ENCODE measurements at places on chromosomes 3 and 15.
A peak's percentile ranks its signal among the peaks of the same experiment; 100 is the strongest.

- peak; percentile 96 for DNase-seq
These were observed 6.3 kb upstream of the PKM start for GRCh38 chr15:72237029-72237852.

GRCh38 chr3:141150081-141150830 is 81.4 kb upstream of the PXYLP1 start:
- peak; percentile 92 for DNase-seq

- peak; percentile 93 for DNase-seq
These were observed 399 bp downstream of the MYO9A start for GRCh38 chr15:72117486-72118016.

DNA sequence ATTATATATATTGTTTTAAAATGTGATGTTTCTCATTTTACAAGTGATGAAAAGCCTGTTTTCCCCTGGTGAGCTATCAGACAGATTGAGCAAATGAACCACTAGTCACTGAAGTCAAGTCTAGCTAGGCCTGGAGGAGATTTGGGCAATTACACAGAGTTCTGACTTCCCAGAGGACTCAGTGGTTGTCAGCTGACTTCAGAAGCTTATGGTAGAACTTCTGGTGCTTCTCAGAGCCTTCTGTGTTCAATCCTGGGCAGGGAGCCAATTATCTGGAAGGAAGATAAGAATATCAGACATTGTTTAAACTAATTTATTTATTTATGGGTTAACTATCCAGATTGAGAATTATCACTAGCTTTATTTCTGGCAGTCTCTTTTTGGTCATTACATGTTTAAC is 37.7 kb upstream of the NAALADL2 start:
- no peak for DNase-seq

DNA sequence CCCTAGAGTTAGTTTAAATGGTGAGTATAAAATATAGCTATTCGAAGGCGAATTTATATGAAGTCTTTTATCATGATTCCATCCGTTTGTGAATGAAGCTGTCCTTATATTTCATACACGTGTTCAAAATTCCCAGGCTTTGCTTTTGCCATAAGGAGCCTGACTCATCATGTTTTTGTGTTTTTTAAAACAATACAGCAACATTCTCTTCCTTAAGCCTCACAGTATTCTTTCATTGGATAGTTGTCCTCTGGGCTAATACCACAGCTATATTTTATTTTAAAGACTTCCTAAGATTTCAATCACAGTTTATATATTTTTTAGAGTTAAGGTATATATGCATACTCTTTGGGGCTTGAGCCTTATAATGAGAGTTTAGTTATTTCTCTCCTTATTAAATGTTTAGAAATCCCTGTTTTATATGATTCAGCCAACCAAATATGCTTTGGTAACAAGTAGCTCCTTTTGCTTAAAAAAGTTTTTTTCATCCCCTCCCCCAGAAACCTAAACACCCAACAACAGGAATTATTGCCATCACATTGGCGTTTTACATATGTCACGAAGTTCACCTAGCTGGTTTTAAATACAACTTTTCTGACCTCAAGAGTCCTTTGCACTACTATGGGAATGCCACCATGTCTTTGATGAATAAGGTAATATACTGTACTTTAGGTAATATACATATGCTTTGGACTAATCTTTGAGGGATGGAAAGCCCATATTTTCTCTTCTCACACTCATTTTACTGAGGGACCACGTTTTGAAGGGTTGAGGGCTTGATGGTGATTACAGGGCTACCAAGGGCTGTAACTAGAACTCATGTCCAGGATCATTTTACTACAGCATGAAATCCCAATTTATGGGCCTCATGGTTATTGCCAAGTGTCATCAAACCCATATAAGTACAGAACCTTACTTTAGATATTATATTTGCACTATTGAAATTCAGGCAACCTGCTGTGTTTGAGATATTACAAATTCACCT is 28.5 kb downstream of the ST3GAL6 start:
- DNase-seq: no peak

- DNase-seq: no peak
These were observed 18.1 kb downstream of the DAZL start for GRCh38 chr3:16587047-16587680.

Measured in esophagus muscularis mucosa (tissue), 4 donors.